ENCODE measurements at places on chromosomes 1 and 21.

- DNase-seq, result no peak
These were observed 40.6 kb downstream of the PTP4A2 start for GRCh38 chr1:31897526-31898100.

- no peak for DNase-seq
These were observed 126.6 kb upstream of the CAMK1G start for GRCh38 chr1:209456878-209457277.

GRCh38 chr1:117793413-117793812, 136.0 kb downstream of the GDAP2 start:
- DNase-seq, result no peak

DNA sequence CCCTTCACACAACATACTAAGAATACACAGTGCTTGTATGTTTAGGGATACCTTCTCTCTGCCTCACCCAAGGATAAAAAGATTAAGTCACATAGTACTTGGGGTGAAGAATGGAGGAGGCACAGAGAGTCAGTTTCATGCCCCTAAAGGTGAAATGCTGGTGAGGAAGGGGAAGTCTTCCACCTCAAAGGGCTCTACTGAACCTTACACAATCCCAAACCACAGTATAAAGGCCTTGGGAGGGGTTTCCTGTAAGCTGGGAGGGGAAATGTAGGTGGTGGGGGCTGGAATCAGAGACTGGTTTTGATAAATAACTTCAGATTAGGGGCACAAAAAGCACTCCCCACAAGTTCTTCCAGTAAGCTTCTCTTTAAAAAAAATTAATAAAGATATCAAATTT, 3.5 kb downstream of the MINDY1 start:
- DNase-seq, result no peak

- no peak for DNase-seq
These were observed 1.6 kb upstream of the ARHGEF16 start for GRCh38 chr1:3452866-3453175.

DNA sequence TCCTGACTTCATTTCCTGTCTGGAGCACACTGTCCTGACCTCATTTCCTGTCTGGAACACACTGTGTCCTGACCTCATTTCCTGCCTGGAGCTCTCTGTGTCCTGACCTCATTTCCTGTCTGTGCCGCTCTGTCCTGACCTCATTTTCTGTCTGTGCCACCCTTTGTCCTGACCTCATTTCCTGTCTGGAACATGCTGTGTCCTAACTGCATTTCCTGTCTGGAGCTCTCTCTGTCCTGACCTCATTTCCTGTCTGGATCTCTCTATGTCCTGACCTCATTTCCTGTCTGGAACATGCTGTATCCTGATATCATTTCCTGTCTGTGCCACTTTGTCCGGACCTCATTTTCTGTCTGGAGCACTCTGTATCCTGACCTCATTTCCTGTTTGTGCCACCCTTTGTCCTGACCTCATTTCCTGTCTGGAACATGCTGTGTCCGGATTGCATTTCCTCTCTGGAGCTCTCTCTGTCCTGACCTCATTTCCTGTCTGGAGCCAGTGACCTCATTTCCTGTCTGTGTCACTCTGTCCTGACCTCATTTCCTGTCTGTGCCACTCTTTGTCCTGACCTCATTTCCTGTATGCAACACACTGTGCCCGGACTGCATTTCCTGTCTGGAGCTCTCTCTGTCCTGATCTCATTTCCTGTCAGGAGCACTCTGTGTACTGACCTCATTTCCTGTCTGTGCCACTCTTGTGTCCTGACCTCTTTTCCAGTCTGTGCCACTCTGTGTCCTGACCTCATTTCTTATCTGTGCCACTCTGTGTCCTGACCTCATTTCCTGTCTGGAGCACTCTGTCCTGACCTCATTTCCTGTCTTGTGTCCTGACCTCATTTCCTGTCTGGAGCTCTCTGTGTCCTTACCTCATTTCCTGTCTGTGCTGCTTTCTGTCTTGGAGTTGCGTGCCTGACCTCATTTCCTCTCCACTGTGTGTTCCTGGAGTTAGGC, 27.6 kb downstream of the SKI start:
- peak; percentile 47 for DNase-seq

- DNase-seq, result no peak
These were observed 88.0 kb downstream of the CD247 start for GRCh38 chr1:167430134-167430848.

DNA sequence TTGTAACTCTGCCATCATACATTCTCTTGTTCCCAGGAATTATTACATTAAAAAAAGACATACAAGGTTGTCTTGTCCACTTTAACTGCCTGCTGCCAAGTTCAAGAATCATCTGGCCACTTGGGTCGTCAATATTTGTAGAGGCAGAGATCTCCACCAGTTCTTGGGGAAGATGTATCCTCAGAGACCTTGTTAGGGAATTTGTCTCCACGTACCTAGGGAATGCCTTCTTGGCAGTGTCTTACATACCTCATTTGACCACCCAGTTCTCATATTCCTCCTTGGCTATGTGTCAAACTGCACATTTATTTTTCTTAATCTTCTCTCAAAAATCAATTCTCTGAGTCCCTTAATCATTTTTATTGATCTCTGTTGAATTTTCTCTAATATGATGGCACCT, 266.0 kb downstream of the SPATA17 start:
- DNase-seq, result no peak

DNA sequence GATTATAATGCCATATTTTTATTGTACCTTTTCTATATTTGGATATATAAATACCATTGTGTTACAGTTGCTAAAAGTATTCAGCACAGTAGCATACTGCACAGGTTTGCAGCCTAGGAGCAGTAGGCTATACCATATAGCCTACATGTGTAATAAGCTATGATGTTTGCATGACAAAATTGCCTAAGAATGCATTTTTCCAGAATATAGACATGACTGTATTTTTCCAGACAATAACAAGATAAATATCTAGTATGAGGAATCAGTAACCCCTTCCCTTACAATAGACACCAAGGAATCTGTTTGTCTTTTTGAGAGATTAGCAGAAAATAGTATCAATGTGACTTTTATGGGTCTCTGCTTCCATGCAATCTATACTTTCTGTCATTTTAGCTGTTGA, 228.6 kb downstream of the GRIK1 start:
- no peak for DNase-seq

GRCh38 chr1:92441697-92442342, 44.9 kb downstream of the GFI1 start:
- DNase-seq, result no peak

DNA sequence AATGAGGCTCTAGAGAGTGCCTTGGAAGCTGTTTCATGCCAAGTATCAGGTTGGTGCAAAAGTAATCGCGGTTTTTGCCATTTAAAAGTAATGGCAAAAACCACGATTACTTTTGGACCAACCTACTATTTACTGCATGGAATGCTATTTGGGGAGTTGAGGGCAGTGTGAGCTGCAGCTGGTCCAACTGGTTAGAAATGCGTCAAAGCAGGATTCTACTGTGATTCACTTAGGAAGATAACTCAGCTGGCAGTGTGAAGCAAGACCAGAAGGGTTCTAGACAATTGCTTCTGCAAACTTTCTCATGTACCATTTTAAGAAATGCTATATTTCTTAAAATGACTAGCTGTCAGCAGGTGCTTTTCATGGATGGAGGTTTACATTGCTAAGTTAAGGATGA, 21.2 kb upstream of the PLA2G2C start:
- DNase-seq, result no peak

- no peak for DNase-seq
These were observed 340.9 kb downstream of the MATN1 start for GRCh38 chr1:30382496-30382895.

DNA sequence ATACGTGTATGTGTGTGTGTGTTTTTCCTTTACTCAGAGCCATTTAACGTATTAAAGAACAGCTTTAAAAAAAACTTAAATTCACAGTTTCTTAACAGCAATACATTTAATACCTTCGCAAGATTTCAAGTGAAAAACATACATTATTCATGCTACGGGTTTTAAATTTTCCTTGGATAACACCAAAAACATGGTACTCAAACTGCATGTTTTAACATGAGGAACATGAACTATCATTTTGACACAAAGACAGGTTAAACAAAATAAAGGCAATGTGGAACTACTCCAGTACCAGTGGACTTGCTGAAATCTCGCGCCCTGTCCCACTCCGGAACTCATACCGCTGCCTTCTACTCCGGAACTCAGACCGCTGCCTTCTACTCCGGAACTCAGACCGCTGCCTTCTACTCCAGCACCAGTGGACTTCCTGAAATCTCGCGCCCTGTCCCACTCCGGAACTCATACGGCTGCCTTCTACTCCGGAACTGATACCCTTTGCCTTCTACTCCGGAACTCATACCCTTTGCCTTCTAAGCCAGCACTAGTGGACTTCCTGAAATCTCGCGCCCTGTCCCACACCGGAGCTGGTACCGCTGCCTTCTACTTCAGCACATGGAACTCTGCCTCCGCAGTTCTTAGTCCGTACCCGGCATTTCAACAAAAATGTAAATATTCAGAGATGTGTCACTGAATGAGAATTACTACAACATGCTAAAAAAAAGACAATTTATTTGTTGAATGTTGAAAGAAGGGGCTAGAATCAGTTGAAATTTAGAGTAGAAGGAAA, 148.6 kb downstream of the NCAM2 start:
- no peak for DNase-seq

DNA sequence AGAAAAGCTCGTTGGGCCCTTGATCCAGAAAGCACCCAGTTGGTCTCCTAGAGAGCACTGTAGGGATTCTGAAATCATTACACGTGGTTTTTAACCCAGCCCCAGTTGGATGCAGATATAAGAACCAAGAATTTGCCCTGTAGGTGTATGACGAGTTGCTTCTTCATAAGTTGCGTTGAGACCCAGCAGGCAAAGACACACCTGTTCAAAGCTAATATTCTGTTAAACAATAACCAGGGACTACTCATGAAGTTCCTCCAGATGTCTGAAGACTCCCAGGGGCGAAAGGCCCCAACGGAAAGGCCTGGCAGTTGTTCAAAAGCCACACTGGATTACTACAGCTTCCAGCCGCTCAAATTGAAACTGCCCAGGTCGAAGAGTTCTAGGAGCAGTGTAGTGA, 88.6 kb upstream of the HNRNPU start:
- no peak for DNase-seq

GRCh38 chr1:22150923-22151322, 8.0 kb upstream of the WNT4 start:
- no peak for DNase-seq

DNA sequence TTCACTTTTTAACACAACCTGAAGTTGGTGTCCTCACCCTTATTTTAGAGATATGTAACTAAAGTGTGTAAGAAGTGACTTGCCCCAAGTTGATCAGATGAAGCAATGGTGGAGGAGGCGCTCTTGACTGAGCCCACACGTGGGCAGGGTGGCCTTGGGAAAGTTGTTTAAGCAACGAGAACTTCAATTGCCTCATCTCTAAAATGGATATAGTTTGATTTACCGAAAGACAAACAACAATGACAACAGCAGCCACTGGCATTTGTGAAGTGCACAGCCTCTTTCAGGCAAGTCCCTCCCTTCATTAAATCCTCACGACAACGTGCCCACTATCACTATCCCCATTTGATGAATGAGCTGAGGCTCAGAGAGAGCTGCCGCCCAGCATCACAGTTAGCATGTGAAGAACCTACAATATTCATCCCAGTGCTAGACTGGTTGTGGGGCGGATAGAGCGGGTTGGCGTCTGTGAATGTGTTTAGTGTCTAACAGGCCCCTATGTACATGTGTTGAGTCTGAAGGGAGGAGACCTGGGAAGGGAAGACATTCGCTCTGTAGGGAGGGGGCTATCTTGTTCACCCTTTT, 3.0 kb downstream of the IL22RA1 start:
- DNase-seq, result no peak

DNA sequence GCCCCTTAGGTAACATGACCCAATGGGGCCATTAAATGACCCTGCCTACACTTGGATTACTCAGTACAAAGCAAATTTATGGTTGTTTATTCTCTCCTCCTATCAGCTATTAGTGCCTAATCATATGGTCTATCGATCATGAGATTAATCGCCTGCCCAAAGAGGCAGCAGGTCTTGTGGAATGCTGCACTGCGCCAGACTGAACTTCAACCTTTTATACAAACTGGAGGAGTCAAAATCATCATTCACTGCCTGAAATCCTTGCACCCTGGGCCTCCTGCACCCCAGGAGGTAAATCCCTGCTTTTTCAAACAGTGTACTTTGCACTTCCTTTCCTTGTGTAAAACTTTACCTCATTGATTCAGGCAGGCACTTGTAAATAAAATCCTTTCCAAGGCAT, 69.7 kb downstream of the NFIA start:
- DNase-seq, result no peak

DNA sequence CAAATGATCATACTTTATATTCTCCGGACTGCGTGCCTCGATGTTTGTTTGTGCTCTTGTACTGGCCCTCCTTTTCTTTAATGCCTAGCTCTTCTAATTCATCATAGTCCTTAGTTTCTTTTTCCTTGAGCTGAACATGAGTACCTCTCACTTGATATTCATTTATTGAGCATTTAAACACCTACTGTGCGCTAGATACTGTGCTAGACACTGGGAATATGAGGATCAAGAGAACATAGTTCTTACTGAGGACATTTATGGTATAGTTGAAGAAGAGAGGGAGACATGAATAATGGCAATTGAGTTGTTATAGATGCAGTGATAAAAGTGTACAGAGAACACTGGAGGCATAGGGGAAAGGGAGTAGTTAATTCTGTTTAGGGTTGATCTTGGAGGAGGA, 22.0 kb downstream of the SUCO start:
- DNase-seq, result no peak

- no peak for DNase-seq
These were observed 31.8 kb downstream of the RABIF start for GRCh38 chr1:202857136-202857610.

DNA sequence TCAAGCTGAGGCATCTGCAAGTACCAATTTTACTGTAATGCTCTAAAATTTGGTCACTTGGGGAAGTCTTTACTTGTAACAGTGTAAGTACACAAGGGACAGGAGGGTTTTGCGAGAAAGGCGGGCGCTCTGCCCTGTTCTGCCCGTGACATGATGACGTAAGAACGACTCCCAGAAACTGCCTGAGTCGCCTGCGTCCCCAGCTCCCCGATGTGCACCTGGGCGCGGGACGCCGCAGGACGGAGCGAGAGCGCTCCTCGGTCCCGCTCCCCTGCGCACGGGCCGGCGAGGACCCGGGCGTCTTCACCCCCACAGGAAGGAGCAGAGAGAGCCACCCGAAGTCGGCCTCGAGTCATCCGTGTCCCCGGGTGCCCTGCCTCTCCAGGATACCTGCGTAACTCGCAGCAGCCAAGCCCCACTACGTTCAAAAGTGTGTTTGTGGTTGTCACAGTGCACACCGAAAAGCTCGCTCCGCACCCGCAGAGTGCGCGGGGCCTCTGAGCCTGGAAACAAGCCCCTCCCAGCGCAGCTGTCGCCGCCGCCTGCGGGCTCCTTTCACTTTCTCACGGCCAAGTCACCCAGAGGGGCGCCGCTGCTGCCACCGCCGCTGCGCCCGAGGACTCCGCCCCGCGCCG, 3.3 kb upstream of the ZBTB18 start:
- DNase-seq, result no peak
